ENCODE measurements at places on chromosomes 7 and 10. TPM values are rescaled to one million over a fixed set of nuclear protein-coding genes. Genes with fewer than 3 reads are reported as not detected.

CDC14C gene
- total RNA-seq, result under 0.01 TPM

SRGN gene
- 46.4 TPM for total RNA-seq

NKX2-3 gene
- not detected for total RNA-seq

GIMAP6 gene
- not detected for total RNA-seq

NEURL1 gene
- 0.28 TPM for total RNA-seq

SLC26A5 gene
- total RNA-seq, result not detected

AKR1C4 gene
- not detected for total RNA-seq

USP6NL gene
- 11.9 TPM for total RNA-seq

SORCS1 gene
- total RNA-seq, result not detected

ZNF438 gene
- total RNA-seq, result 2.8 TPM
